ENCODE measurements at places on chromosomes 12 and 14.

- DNase-seq, result no peak
Measured at GRCh38 chr14:34165847-34166350, 215.0 kb upstream of the EGLN3 start.

GRCh38 chr12:111166779-111167540 lies 201.9 kb downstream of the PHETA1 start:
- no peak for DNase-seq

DNA sequence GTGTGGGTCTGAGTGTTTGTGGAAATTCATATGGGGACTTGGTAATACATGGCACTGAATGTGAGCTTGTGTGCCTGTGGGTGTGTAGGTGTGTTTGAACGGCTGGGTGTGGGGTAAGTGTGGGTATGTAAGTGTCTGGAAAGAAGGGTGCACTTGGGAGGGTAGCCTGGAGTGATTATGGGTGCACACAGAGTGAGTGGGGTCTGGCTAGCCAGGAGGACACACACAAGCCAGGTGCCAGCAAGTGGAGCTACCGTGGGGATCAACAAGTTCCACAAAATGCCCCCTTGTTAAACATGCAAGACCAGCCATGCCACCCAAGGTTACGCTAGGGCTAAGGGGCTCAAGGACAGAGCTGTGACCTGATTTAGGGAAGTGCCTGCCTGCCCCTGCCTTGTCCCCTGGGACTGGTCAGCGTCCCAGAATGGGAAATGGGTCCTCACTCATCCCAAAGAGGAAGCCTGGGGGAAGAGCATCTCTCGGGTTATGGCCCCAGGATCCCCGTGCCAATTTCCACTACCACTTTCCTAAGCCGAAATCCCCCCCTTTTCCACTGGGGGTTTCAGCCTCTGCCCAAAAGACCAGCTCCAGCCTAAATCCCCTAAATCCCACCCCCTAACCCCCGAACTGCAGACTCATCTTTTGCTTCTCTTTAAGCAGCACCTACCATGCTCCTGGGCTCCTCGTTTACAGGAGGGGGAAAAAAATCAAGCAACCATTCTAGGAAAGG lies 118.6 kb downstream of the DICER1 start:
- DNase-seq, result no peak

DNA sequence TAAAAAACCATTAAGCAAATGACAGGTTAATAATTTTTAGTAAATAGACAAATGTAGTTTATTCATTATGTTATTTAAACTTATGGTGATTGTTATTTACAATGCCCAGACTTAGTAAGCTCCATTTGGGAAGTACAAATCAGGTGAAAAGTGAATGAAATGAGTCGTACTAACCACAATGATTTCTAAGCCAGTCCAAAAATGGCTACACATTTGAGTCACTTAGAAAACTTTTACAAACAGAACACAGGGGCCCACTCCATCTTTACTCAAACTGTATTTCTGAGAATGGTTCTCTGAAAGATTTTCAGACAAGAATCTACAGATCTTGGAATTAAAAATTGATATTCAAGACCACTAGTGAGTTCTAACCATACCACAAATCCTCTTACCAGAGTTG lies 653.3 kb upstream of the MIS18BP1 start:
- DNase-seq, result no peak

GRCh38 chr12:113221997-113222729 lies 899 bp downstream of the TPCN1 start:
- no peak for DNase-seq

- no peak for DNase-seq
Measured at GRCh38 chr14:94110552-94111181, at the start of gene IFI27. Gene IFI27 (plus strand): TSS chr14:94110736.

GRCh38 chr14:103107941-103108748 lies 13.6 kb downstream of the EXOC3L4 start:
- DNase-seq, result no peak

- DNase-seq, result no peak
Measured at GRCh38 chr12:29639893-29640495, 142.5 kb upstream of the OVCH1 start.

DNA sequence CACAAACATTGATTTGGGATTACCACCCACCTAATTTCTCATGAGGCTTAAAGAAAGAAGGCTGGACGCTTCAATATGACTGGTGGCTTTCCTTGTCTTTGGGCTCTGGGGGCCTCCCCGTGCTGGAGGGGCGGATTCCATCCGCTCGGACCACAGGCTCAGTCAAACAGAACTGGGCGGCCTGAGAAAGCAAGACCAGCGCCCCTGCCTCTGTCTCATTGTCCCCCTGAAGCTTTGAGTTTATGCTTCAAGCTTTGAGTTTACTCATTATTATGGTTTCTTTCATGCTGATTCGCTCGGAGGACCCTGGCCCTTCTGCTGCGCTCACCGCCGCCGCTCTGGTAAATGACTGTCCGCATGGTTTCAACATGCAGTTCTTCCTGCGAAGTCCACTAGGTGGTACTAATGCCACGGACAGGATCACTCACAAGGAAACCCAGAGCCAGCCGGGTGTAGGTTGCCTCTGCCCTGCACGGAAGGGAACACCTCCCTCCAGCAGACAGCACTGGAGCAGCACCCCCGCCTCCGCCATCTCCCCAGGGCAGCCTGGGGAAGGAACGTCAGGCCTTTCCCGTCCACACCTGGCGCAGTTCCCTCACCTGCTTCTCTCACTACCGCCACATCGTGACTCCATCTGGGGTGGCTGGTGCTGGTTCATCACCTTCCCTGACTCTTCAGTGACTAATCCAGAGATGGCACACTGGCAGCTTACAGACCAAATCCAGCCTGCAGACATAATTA lies 13.2 kb upstream of the TIGAR start:
- DNase-seq, result peak; percentile 57

- DNase-seq, result no peak
Measured at GRCh38 chr12:132066345-132066685, 77.8 kb downstream of the DDX51 start.

DNA sequence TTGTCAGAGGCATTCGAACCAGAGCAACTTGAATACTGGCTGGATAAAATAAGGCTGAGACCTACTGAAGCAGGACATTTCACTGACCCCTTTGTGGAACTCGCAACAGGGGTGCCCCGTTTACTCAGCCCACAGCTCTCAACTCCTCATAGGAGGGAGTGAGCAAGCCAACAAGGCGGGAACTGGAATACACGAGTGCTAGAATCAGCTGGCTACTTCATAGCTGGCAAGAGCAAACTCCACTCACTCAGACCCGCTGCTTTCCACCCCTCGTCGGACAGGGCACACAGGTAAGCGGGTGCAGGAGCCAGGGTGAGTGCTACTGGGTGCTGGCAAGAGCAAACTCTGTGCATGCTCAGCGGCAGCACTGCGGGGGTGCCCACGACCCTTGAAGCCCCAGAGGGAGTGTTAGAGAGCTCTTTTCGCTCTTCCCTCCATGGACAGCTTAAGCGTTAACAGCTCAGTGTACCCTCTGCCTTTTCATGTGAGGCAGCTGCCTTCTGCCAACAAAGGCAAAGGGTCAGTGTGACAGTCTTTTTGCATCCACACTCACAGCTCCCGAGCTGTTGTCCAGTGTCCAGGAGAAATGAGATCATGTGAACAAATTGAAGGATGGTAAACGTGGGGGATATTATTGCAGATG lies 15.7 kb downstream of the CAPZA3 start:
- DNase-seq, result no peak

DNA sequence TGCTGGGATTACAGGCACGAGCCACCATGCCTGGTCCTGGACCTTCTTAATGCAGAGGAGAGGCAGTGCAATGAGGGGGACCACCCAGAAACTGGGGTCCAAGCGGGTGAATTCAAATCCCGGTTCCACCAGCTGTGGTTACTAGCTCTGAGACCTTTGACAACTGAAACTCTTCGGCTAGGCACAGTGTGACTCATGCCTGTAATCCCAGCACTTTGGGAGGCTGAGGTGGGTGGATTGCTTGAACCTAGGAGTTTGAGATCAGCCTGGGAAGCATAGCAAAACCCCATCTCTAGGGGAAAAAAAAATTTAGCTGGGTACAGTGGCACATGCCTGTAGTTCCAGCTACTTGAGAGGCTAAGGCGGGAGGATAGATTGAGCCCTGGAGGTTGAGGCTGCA lies 5.0 kb upstream of the CD4 start:
- no peak for DNase-seq

DNA sequence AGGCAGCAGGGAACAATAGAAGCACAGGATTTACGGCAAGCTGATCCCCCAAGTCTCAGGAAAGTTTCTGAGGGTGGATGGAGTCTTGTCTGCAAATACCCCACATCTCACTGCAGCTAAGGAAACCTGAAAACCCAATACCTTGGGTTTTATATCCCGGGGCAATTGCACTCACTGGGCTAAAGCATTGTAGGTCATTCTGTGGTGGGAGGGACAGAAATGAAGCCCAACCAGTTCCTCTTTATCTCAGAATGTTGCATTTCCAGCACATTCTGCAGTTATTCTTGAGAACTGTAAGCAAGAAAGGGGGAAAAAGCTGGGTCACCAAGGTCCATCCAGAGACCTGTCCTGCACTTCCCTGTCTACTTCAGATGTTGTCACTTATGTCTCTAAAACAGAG lies 39.8 kb downstream of the C12orf42 start:
- no peak for DNase-seq

DNA sequence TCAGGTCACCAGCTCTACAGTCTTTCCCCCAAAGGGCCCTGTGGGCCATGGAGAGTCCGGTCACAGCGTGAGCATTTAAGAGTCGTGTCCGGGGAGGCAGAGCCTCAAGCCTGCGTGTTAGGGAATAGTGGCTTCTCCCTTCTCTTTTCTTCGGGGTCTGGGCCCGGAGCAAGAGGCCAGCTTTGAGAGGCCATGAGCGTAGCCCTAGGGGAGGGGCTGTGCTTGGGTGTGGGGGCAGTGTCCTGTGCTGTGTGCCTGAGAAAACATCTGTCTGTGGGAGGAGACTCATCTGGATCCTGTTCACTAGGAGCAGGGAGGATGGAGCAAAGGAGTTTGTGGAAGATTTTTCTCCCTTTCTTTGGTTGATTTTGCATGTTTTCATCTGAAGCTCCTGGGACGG lies 5.3 kb downstream of the LRP1-AS start:
- DNase-seq, result no peak

DNA sequence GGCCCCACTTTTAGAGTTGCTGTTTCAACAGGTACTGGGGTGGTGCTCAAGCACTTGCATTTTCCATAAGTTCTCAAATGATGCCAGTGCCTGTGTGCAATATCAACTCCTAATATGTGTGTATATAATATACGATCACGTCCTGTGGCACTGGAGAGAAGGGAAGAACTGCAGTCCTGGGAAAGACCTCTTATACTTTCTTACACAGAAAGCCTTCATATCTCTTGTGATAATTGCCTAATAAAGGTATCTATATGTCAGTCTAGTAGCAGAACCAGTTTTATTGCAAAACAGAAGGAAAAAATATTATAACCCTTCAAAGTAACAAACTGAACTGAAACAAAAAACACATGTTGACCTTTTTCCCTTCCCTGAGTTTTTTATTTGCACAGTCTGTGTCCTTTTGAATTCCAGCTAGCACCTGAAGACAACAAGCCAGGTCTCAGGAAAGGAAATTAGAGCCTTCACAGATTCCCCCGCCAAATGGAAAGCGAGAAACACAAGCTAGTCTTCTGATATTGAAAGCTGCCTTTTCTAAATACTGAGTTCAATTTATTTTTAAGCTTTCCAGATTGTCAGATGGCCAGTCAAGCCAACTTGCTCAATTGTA lies 44.4 kb downstream of the IGF1 start:
- no peak for DNase-seq

DNA sequence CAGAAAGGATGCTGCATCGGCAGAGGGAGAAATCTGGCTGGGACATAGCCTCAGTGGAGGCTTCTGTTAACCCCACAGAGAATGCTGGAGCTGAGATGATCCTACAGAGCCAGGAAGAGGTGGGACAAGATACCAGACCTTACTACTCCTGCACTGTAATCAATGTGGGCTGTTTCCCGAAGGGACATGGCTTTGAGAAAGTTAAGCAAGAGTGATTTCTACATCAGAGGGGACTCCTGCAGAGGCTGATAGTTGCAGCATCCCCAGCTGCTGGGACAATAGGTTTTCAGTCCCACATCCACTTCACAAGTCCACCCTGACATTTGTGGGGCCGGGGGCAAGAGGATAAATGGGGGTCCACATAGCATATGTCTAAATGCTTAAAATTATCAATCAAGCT lies 22.5 kb upstream of the CMKLR1 start:
- no peak for DNase-seq

DNA sequence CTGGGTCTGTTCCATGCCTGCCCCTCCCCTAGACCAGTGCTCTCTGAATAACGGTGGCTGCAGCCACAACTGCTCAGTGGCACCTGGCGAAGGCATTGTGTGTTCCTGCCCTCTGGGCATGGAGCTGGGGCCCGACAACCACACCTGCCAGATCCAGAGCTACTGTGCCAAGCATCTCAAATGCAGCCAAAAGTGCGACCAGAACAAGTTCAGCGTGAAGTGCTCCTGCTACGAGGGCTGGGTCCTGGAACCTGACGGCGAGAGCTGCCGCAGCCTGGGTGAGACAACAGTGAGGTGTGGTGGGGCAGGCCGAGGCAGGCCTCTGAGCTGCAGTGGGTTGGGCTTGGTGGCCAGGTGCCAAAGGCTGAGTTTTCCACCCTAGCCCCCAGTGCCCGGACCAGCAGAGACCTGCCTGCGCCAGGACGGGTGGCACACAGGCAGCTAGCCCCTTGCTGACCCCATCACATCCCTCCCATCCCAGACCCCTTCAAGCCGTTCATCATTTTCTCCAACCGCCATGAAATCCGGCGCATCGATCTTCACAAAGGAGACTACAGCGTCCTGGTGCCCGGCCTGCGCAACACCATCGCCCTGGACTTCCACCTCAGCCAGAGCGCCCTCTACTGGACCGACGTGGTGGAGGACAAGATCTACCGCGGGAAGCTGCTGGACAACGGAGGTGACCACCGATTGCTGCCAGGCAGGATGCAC lies 28.2 kb upstream of the LRP1-AS start:
- no peak for DNase-seq

Measured in HFF-Myc (cell line).